ENCODE measurements at places on chromosomes 4 and X.

DNA sequence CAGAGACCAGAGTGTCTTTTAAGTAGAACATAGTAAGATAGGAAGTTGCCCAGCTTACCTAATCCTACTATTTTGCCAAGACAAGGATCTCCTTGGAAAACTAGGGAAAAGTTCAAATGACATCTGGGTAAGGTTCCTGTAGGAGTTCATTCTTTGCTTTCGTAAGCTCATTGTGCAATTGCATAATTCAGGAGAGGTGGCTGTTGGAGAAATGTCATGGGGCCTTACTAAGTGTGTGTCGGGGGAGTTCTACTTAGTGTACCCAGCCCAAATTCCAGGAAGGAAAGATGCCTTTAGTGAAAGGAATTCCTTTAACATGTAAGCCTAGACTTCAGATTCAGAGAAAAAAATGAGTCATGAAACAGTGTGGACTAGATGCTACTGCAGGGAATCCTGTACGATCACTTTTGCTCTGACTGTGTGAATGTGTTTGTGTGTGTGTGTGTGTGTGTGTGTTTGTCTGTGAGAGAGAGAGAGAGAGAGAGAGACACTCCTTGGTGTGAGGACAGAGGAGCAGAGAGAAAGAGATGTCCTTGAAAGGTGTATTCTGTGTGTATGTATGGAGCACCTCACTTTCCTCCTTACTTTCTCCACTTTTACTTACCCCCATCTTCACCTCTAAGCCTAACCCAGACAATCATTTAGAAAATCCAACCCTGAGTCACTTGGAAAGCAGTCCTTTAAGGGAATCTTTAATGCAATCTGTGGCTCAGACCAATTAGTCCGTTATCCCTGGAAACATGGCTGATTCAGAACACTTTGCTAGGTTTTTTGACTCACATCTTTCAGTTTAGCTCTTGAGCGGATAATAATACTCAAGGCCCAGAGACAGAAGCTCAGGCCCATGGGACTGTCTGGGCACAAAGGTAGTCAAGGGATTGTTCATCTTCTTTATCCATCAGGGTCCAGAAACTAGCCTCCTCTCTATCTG is 114.5 kb upstream of the ACSL4 start:
- peak; percentile 35 for ATAC-seq

DNA sequence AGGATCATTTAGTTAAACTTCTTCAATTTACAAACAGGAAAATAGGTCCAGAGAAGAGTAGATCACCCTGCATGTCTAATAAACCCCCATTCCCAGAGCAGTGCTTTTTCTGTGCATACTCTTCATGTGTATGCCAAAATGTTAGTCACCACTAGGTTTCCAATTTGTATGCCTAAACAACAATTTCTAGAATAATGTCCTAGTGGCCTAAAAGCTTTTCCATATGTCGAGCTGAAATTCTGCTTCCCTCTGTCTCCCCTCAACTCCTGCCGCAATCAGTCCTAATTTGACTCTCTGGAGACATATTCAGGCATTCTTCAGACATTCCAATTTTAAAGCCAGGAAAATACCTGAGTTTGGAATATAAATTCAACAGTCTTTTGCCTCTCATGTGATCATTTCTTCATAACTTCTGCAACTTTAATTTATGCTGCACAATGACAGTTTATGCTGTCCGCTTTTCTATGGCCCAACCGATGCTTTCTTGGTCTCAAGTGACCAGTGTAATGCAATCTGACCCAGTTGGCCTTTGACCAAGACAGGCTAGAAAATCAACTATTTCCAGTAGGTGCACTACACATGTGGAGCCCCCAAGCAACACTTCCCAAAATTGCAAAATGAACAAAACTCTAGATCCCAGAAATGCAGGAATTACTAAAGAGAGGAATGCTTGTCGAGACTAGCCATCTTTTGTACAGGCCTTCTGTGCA is 122.9 kb upstream of the FMR1 start:
- ATAC-seq: no peak

- ATAC-seq: no peak
Observed at GRCh38 chrX:136954930-136955329, 74.4 kb upstream of the RBMX start.

- ATAC-seq: no peak
Observed at GRCh38 chr4:108831886-108832285, 69.0 kb upstream of the ETNPPL start.

DNA sequence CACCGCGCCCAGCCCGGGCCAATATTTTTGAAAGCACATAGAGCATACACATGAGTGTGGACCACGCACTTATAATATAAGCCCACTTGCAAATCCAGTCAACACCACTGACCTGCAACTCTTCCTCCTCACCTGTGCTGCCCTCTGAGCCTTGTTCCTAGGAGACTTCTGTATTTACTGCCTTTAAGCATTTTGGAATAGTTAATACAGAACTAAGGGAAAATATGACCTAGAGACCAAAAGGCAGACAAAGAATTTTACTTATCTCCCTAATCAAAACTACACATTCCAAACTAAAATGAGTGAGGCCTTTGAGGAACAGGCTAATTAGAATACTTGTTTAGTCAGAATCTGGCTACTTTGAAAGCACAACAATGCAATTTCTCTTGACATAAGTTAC is 89.1 kb downstream of the RELL1 start:
- ATAC-seq: no peak

DNA sequence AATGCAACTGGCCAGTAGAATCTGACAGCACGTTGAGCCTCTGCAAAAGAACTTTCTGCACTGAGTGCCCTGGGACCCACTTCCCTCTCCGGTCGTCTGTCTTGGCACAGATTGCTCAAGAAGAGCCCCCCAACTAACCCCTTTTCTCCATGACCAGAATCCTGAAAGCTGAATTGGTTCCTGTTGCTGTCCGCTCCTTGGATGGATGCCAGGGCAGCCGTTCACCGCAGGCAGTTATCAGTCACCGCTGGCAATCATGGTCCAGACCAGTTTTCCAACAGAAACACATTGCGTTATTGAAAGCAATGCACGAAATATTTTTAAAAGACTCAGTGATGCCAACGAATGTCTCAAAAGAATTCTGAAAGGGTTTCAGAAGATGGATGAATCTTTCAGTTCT is 733.7 kb upstream of the FRG1 start:
- no peak for ATAC-seq

- ATAC-seq: no peak
Observed at GRCh38 chrX:39689376-39690104, 408.2 kb downstream of the BCOR start.

DNA sequence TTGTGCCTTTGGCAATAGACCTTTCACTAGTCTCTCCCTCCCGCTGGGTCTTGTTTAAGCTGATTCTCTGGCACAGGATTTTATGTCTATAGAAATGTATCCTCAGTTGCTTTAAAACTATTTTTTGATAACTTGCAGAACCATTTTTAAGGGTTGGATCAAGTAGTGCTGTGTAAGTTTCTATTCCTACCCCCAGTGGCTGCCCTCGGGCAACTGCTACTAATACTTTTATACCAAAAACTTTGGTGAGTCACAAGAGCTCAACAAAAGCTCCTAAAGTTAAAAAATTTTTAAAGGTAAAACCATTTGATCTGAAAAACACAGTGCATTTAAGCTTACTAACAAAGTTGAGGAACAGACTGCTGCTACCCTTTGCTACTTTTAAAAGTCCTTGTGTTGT is 1460.6 kb upstream of the PCDH7 start:
- no peak for ATAC-seq

GRCh38 chrX:19581786-19582185 is 66.5 kb upstream of the MAP3K15 start:
- ATAC-seq: no peak

GRCh38 chrX:39875834-39876628 is 221.7 kb downstream of the BCOR start:
- ATAC-seq: peak; percentile 45

DNA sequence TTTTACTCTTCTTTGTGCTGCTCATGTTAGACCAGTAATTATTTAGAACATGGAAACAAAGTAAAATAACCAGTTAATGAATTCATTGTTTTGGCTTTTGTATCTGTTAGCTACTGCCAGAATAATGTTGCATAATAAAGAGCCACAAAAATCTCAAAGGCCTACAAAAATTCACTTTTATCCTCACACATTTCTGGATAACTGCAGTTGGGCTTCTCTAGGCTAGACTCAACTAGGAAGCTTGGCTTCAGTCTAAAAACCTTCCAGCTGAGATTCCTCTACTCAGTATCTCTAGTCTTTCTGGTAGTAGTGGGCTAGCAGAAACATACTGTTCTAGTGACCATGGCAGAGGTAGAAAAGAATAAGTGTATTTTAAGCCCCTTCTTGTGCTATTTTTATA is 73.0 kb downstream of the FAT4 start:
- ATAC-seq: no peak

- peak; percentile 1 for ATAC-seq
Observed at GRCh38 chr4:1721666-1722550, 587 bp downstream of the TACC3 start.

- ATAC-seq: no peak
Observed at GRCh38 chr4:56181140-56181953, 205.9 kb downstream of the AASDH start.
